ENCODE measurements at places on chromosomes 13 and 19. TPM values are rescaled to one million over a fixed set of nuclear protein-coding genes. Genes with fewer than 3 reads are reported as not detected.

DNA sequence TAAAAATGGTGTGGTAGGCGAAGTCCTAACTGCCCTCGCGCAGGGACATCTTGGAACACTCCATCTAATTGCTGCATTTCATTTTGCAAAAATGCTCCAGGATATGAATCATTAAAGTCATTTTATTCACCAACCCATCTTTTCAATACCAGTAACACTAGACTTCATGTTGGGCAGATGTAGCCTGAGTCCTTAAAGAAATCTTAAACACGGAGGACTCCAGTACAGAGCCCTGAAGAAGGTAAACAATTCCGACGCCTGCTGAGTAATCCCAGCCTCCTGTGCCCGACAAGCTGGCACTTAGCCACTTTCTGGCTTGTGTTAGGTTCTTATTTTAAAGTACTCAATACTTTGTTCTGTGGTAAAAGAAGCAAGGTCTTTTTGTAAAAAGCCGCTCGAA, 58.0 kb upstream of the IRS2 start:
- H3K27me3 ChIP-seq = no peaks in the 10 kb centered on the region
- no peak overlapping the region for H3K4me3 ChIP-seq
- DNase-seq = no peak
- H3K36me3 ChIP-seq = no peaks in the 10 kb centered on the region
- peaks cover 11% of the 10 kb centered on the region for H3K4me1 ChIP-seq
- no peak overlapping the region for H3K27ac ChIP-seq

DNA sequence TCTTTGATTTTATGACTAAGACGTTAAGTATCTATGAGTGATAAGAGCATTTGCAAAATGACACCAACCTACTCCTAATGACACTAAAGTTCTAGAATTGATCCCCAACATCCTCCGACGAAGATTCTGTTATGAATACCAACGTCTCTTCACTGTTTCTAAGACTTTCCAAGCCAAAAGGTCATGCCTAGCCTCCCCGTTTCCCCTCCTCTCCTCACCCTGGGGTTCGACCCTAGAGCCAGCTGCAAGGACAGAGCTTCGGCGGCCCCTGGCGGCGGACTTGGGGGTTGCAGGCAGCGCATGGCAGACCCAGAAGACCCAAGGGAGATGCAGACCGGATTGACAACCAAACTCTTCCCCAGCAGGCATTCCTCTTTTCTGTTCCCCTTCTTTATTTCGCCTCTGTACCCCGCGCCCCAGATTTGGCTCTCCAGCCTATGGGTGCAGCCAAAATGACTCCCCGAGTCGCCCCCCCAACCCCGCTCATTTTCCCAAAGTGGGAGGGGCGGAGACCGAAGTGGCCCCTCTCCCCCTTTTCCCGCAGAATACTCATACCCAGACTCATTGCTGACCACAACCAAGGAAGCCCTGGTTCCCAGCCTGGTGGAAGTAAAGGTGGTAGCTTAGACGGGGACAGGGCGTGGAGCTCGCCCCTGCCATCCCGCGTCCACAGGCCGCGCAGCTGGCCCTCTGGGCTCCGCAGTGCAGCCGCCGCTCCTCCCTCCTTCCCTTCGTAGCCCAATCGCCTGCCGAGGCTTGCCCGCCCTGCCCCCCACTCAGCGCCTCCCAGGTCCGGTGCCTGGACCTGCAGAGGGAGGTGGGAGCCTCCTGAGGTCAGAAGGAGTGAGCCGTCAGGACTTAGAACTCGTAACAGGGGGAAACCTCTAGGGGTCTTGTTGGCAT, 4.1 kb upstream of the EML2 start:
- DNase-seq = peak; percentile 91
- H3K4me3 ChIP-seq = peak overlapping the region; percentile 61
- no peak overlapping the region for H3K27ac ChIP-seq
- H3K27me3 ChIP-seq = peaks cover 23% of the 10 kb centered on the region
- H3K36me3 ChIP-seq = no peaks in the 10 kb centered on the region

DNA sequence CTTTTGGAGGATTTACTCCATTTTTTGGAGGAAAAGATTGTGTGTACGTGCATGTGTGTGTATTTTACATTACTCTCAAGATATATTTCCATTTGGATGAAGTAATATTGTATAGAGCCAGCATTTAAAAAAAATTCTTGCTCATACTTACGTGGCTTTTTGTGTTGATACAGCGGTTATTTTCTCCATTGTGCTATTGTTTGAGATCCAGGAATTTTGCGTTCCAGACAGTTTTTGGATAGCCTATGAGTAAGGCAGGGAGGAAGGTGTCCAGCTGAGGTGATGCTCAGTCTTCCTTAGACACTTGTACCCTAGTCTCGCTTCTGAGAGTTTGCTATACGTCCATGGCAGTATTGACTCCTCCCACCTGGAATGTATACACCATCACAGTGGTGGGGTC, 92.2 kb upstream of the ARHGEF7 start:
- H3K4me1 ChIP-seq = no peaks in the 10 kb centered on the region
- H3K27me3 ChIP-seq = no peaks in the 10 kb centered on the region
- no peaks in the 10 kb centered on the region for H3K36me3 ChIP-seq
- no peak overlapping the region for H3K4me3 ChIP-seq
- no peak overlapping the region for H3K27ac ChIP-seq

DNA sequence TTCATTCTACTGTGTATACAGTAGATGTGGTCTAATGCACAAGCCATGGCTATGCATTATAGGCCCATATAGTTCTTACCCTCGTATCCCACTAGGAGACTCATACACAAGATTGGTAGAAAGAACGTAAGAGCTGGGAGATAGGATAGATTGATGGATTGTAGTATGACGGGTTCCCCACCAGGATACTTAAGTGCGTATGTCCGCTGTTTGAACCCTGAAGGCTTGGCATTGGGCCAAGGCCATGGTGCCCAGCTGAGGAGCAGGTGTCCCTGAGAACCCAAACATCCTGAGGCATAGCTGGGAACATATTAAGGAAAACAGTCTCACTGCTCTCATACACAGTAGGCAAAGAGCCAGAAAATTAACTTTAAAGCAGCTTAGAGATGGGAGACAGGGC, 617.5 kb upstream of the KLF12 start:
- no peak for DNase-seq
- no peak overlapping the region for H3K27ac ChIP-seq
- no peaks in the 10 kb centered on the region for H3K36me3 ChIP-seq
- H3K4me1 ChIP-seq = no peaks in the 10 kb centered on the region
- no peak overlapping the region for H3K4me3 ChIP-seq
- H3K27me3 ChIP-seq = no peaks in the 10 kb centered on the region

DNA sequence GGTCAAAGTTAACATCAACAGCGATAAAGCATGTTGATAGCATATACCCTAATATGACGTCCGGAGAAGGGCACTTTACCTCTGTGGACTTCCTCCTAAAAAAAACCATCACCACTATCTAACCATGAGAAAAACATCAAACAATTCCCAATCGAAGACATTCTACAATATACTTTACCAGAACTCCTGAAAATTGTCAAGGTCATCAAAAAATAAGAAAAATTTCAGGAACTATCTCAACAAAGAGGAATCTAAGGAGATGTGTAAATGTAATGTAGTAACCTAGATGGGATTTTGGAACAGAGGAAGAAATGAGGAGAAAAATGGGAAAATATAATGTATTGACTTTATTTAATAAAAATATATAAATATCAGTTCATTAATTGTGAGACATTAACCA, 1026.8 kb upstream of the MIR17HG start:
- no peaks in the 10 kb centered on the region for H3K27me3 ChIP-seq
- H3K4me3 ChIP-seq = no peak overlapping the region
- peaks cover 12% of the 10 kb centered on the region for H3K4me1 ChIP-seq
- no peaks in the 10 kb centered on the region for H3K36me3 ChIP-seq
- no peak for DNase-seq
- no peak overlapping the region for H3K27ac ChIP-seq

GRCh38 chr13:80399340-80400163, 58.6 kb upstream of the SPRY2 start:
- peaks cover 8% of the 10 kb centered on the region for H3K4me1 ChIP-seq
- no peaks in the 10 kb centered on the region for H3K27me3 ChIP-seq
- no peak overlapping the region for H3K27ac ChIP-seq
- peak; percentile 10 for DNase-seq
- H3K36me3 ChIP-seq = no peaks in the 10 kb centered on the region
- no peak overlapping the region for H3K4me3 ChIP-seq

GRCh38 chr13:23583491-23583890, 13.3 kb downstream of the TNFRSF19 start:
- H3K36me3 ChIP-seq = no peaks in the 10 kb centered on the region
- no peak overlapping the region for H3K27ac ChIP-seq
- DNase-seq = no peak
- H3K27me3 ChIP-seq = peaks cover 12% of the 10 kb centered on the region

- no peak overlapping the region for H3K4me3 ChIP-seq
- no peaks in the 10 kb centered on the region for H3K36me3 ChIP-seq
- no peaks in the 10 kb centered on the region for H3K4me1 ChIP-seq
- H3K27ac ChIP-seq = no peak overlapping the region
- DNase-seq = no peak
Observed at GRCh38 chr19:14933506-14933905, 7.8 kb upstream of the OR7C2 start.

DNA sequence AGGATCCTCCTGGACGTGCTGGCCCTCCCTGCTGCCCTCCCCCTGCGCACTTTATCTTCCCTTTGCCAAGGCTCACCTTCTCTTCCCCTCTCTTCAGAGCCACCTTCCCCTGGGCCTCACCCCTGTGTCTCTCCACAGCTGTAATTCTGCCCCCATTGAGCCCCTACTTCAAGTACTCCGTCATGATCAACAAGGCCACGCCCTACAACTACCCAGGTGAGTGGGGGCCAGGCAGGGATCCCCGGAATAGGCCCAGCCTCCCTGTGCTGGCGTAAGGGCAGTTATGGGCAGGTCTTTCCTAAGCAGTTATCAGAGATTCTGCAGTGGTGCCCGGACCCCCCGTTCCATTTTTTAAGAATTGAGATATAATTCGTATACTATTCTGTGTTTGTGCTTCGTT, 3.1 kb downstream of the NDUFA3 start:
- H3K27ac ChIP-seq = no peak overlapping the region
- no peaks in the 10 kb centered on the region for H3K27me3 ChIP-seq
- H3K4me3 ChIP-seq = no peak overlapping the region
- H3K4me1 ChIP-seq = no peaks in the 10 kb centered on the region
- H3K36me3 ChIP-seq = no peaks in the 10 kb centered on the region
- no peak for DNase-seq

DNA sequence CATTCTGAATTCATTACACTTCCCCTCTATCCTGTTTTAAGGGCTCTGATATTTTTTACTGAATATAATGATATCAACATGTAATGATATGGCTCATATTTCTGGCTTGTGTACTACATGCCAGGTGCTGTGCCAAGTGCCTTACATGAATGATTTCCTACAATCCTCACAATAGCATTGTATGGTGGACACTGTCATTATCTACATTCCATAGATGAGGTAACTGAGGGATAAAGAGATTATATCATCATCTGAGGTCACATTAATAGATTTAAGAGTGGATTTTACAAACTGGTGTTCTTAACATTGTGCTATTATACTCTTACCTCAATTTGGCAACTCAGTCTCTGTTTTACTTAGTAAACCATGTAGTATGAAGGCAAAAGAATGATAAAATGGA, 502.0 kb downstream of the LIG4 start:
- no peak for DNase-seq
- H3K27ac ChIP-seq = no peak overlapping the region
- H3K36me3 ChIP-seq = no peaks in the 10 kb centered on the region
- no peaks in the 10 kb centered on the region for H3K27me3 ChIP-seq
- peaks cover 16% of the 10 kb centered on the region for H3K4me1 ChIP-seq

DNA sequence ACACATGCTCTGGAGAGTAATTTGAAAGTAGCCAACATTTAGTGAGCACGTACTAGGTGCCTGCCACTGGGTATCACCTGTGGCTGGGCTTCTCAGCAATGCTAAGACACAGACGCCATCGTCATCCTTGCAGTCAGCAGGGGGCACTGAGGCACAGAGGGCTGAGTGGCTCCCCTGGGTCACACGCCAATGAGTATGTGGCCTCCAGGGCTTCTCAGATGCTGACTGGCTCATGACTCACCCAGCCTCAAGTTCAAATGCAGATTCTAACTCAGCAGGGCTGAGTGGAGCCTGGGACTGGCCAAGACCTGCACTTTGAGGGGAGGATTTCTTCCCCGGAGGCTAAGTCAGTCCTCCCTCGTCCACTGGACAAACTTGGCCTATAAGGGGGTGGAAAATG, 115.1 kb upstream of the CACNA1A start:
- peaks cover 24% of the 10 kb centered on the region for H3K4me1 ChIP-seq
- H3K4me3 ChIP-seq = no peak overlapping the region
- no peak overlapping the region for H3K27ac ChIP-seq
- no peak for DNase-seq

- DNase-seq = no peak
- no peak overlapping the region for H3K27ac ChIP-seq
- no peaks in the 10 kb centered on the region for H3K4me1 ChIP-seq
- no peaks in the 10 kb centered on the region for H3K27me3 ChIP-seq
- no peak overlapping the region for H3K4me3 ChIP-seq
Observed at GRCh38 chr13:38204556-38204955, 145.1 kb upstream of the UFM1 start.

- H3K4me1 ChIP-seq = peaks cover 14% of the 10 kb centered on the region
- no peaks in the 10 kb centered on the region for H3K36me3 ChIP-seq
- H3K4me3 ChIP-seq = no peak overlapping the region
- H3K27ac ChIP-seq = no peak overlapping the region
Observed at GRCh38 chr13:43782686-43783085, 4.1 kb downstream of the ENOX1 start.

B3GNT3 gene
- not detected for total RNA-seq

MCF2L gene
- total RNA-seq = 59.2 TPM

ONECUT3 gene
- 0.09 TPM for total RNA-seq

NCAN gene
- 4.8 TPM for total RNA-seq

CEACAM5 gene
- not detected for total RNA-seq

ZNF132 gene
- total RNA-seq = 1.0 TPM

PRRG2 gene
- total RNA-seq = 0.68 TPM

MEF2B gene
- total RNA-seq = not detected

IZUMO2 gene
- not detected for total RNA-seq
